ENCODE measurements at places on chromosomes 1 and 21.

DNA sequence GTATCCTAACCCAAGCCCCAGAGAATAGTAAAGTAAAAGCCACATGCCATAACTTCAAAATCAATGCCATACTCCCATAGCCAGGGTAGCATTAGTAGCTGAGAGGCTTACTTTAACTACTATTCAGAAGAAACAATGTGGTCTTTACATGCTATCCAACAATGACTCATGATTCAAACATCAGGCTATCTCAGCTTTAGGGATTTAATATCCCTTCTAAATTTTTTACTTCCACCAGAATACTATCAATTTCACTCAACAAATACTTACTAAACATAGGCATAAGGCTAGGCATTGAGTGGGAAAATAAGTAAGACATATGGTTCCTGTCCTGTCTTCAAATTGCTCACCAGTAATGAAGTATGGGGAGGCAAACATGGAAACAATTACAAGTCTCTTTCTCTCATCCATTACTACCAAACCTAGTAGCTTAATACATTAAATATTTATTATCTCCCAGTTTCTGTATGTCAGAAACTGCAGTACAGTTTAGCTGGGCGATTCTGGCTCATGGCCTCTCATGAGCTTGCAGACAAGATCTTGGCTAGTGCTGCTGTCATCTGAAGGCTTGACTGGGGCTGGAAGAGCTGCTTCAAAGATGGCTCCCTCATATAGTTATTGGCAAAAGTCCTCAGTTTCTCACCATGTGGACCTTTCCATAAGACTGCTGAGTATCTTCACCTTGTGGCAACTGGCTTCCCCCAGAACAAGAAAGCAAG lies 30.7 kb downstream of the EVI5 start:
- ATAC-seq: no peak

DNA sequence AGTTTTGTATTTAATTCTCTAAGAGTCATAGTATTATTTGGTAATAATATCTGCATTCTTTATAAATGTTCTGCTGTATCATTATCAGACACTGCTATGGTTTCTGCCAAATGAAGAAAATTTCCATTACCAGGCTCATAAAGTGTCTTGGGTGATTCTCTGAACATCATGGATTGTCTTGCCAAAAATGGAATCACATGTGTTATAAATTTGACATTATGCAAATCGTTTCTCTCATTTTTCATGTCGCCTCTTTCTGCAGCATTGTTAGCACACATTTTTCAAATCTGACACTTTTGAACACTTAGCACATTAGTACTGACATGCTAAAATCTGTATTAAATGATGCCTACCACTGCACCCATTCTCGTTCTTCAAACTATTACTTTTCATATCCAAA lies 74.2 kb upstream of the NEK7 start:
- ATAC-seq: no peak

GRCh38 chr1:55877437-55878232 lies 662.5 kb upstream of the USP24 start:
- no peak for ATAC-seq

- no peak for ATAC-seq
Measured at GRCh38 chr21:34991366-34991957, 57.6 kb downstream of the RUNX1 start.

DNA sequence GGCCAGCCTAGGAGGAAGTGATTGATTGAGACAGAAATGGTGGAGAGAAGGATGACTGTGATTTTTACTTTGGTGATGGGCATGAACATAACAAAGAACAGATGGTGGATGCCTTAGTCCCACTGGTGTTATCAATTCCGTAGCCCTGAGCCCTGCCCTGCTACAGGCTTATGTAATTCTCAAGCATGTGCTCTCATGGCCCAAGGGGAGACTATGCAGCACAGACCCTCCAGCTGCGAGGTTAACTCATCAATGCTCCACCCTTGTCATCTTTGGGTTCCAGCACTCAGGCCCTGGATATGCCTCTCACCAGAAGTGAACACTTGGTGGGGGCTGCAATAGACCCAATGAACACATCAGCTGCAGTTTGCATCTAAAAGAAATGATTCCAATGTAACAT lies 62.7 kb upstream of the LRRC8D start:
- ATAC-seq: no peak

DNA sequence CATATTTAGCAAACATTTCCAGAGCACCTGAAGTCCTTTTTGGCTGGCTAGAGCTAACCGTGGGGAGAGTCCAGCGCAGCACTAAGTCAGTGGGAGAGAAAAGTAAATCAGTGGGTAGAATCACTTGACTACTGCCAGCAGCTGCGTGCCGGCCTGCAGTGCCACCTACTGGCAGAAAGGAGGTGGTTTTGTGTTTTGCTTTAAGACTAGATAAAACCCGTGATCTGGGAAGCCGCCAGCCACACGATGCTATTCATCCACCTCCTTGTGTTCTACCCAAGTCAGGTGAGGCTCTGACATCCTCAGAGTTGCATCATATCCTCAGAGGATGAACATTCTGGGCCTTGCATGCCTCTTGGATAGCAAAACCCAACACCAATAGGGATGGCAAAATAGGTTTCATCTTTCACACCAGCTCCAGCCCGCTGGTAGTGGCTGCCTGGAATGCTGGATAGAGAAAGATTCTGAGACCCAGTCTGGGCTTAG lies 14.1 kb upstream of the HEYL start:
- ATAC-seq: peak; percentile 68

- ATAC-seq: peak; percentile 39
Measured at GRCh38 chr1:20723537-20724363, 5.9 kb upstream of the KIF17 start.

DNA sequence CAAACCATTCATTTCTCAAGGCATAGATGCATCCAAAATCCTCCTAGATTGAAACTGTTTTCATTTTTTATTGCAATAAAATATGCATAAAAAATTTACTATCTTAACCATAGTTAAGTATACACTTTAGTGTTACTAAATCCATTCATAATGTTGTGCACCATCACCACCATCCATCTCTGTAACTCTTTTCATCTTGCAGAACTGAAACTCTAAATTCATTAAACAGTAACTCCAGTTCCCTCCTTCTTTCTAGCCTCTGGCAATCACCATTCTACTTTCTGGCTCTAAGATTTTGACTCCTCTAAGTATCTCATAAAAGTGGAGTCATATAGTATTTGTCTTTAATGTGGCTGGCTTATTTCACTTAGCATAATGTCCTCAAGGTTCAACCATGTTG lies 236.8 kb downstream of the SMYD3 start:
- ATAC-seq: no peak

DNA sequence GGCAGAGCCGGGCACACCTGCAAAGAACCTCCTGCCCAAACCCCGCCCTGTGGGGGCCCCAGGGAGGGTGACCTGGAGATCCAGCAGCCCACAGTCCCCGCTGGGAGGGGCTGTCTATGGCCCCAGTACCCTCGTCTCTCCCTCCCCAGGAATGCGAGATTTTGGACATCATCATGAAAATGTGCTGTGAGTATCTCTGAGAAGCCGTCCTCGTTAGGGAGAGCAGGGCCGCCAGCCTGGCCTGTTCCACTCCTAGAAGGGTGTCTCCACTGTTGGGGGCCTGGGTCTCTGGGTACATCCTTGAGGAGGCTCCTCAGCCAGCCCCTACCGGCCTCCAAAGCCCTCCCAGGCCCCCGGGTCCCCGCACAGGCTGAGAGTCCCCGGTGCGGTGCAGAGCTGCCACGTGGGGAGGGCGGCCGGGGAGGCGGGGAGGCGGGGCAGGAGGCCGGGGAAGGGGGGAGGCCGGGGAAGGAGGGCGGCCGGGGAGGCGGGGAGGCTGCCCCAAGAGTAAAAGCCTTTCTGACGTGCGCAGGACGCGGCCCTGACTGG lies 18.7 kb downstream of the COL6A1 start:
- no peak for ATAC-seq

DNA sequence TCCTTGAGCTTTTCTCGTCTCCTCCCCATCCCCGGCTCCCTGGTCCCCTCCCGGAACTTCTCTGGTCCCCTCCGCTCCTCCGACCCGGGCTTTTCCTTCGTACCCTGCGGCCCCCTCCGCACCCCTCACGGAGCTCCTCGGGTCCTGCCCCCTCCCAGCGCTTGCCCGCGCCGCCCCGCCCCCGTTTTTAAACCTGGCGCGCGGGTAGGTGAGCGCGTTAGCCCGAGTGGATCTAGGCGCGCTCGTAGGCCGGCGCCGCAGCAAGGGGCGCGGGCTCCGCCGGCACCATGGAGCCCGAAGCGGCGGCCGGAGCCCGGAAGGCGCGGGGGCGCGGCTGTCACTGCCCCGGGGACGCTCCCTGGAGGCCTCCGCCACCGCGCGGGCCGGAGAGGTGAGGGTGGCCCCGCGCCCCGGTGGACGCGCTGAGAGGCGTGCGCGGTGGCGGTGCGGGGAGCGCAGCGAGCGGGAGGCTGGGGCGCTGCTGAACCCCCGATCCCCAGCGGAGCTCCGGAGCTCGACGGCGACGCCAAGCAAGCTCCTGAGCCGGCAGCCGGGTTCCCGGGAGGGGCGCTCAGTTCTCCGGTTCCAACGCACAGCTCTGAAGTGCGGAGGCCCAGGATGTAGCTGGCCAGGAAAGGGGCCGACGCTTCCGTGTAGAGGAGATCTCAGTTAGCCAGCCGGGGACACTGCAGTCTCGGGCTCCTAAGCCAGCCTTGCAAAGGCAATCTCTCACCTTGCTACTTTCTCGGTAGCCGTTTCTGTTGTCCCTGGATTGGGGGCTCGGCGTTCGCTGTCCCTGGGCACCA lies at the start of gene RIPPLY3:
TSS of gene RIPPLY3 (plus strand) at position 217 of the 806 bp plus-strand sequence. CDS start at position 288, 71 bp downstream.
- peak; percentile 32 for ATAC-seq

GRCh38 chr1:3097231-3097630 lies 28.2 kb downstream of the PRDM16 start:
- no peak for ATAC-seq
